Smooth muscle cell of the pulmonary artery (primary cell): ENCODE measurements at places on chromosomes 5 and 9. TPM values are rescaled to one million over a fixed set of nuclear protein-coding genes. Genes with fewer than 3 reads are reported as not detected.

The CXCL14 gene
- total RNA-seq, result 0.26 TPM in 1 of 2 replicates, not detected in the other

The TRIM52 gene
- 6.8 and 10.6 TPM in 2 replicates for total RNA-seq

The GHR gene
- total RNA-seq, result 2.4 and 6.2 TPM in 2 replicates

The FCHSD1 gene
- total RNA-seq, result 28.0 and 30.6 TPM in 2 replicates

The MTMR12 gene
- 18.0 and 25.3 TPM in 2 replicates for total RNA-seq

The GRM6 gene
- not detected in 2 replicates for total RNA-seq

The GPR21 gene
- total RNA-seq, result 2.2 and 3.1 TPM in 2 replicates

The CER1 gene
- not detected in 2 replicates for total RNA-seq

The GLDC gene
- total RNA-seq, result 0.33 and 2.3 TPM in 2 replicates

The ZNF354C gene
- 7.7 and 8.5 TPM in 2 replicates for total RNA-seq

The NIPBL gene
- total RNA-seq, result 24.2 and 31.7 TPM in 2 replicates

The LARP1 gene
- total RNA-seq, result 76.8 and 109 TPM in 2 replicates

The MCTP1 gene
- 1.3 and 11.0 TPM in 2 replicates for total RNA-seq

The CNTFR gene
- 0.07 TPM in 1 of 2 replicates, not detected in the other for total RNA-seq
